ENCODE measurements at places on chromosomes 1 and 21.

GRCh38 chr1:4463631-4464030, 190.8 kb upstream of the AJAP1 start:
- ATAC-seq: no peak

- no peak for ATAC-seq
Observed at GRCh38 chr1:34844252-34844634, 15.3 kb downstream of the SMIM12 start.

GRCh38 chr1:41435570-41436178, 48.8 kb downstream of the EDN2 start:
- no peak for ATAC-seq

GRCh38 chr21:35617491-35617890, 442.8 kb downstream of the SETD4 start:
- ATAC-seq: no peak
